Urinary bladder (tissue), 4 donors: ENCODE measurements at places on chromosomes 3 and 15.

- DNase-seq, result no peak
Measured at GRCh38 chr15:100250176-100250800, 91.5 kb downstream of the ADAMTS17 start.

- no peak for DNase-seq
Measured at GRCh38 chr15:41429003-41429890, 12.4 kb downstream of the RTF1 start.

- no peak for DNase-seq
Measured at GRCh38 chr15:40296561-40297230, 11.0 kb downstream of the PLCB2 start.

GRCh38 chr3:39323494-39323893, 6.0 kb upstream of the CCR8 start:
- no peak for DNase-seq

DNA sequence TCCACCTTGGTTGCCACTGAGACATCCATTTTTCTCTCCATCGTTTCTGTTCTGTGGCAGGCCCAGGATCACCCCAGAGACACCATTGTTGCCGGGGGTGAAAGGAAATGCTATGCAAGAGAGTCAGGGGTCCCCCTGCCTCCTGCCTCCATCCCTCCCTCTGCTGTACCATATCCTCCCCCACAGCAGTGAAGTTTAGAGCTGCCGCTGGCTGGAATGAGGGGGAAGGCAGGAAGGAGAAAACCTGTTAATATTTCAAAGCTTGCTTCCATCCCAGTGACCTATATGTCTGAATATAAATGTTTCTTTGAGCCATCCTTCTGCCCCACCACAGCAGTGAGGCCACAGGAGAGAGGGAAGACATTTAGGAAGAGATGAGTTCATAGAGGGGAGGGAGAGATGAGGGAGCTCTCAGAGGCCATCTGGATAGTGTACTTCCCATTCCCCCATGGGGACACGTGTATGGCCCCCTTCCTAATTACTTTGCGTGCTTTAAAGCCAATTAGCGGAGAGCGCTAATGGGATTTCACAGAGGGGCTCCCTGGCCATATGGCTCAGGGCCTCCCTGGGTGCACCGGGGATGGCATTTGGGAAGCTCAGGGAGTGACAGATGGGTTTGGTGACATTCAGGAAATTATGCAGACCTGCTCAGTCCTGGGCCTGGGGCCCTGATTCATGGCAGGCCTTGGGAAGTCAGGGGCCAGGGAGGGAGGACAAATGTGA, 40.4 kb upstream of the CHRNB4 start:
- no peak for DNase-seq

DNA sequence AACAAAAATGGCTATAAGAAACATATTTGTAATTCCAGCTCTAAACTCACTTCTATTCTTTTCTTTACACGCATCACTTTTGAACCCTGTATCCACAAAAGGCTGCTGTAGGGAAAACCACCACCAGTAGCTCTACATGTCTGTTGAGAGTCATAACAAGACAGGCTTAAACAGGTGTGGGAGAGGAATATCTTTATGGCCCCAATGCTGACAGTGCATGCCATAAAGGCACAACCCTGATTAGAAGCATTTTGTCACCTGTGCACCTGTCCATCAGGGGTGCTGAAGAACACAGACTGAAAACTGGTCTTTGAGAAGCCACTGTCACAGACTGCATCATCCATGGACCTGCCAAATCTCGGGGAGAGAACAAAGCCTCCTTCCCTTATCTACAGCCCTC, 11.6 kb upstream of the CSPG5 start:
- DNase-seq, result no peak

GRCh38 chr15:81011593-81011992, 10.9 kb downstream of the TLNRD1 start:
- DNase-seq, result no peak

- DNase-seq, result no peak
Measured at GRCh38 chr15:50261981-50262380, 3.5 kb downstream of the HDC start.
